CD4-positive, alpha-beta T cell treated with Interleukin-1 beta for 1 hour (primary cell): ENCODE measurements at places on chromosomes 2 and 18.

- no peak for DNase-seq
Measured at GRCh38 chr2:145036421-145037011, 516.6 kb upstream of the ZEB2 start.

GRCh38 chr2:17380003-17380402, 138.2 kb downstream of the RAD51AP2 start:
- no peak for DNase-seq

DNA sequence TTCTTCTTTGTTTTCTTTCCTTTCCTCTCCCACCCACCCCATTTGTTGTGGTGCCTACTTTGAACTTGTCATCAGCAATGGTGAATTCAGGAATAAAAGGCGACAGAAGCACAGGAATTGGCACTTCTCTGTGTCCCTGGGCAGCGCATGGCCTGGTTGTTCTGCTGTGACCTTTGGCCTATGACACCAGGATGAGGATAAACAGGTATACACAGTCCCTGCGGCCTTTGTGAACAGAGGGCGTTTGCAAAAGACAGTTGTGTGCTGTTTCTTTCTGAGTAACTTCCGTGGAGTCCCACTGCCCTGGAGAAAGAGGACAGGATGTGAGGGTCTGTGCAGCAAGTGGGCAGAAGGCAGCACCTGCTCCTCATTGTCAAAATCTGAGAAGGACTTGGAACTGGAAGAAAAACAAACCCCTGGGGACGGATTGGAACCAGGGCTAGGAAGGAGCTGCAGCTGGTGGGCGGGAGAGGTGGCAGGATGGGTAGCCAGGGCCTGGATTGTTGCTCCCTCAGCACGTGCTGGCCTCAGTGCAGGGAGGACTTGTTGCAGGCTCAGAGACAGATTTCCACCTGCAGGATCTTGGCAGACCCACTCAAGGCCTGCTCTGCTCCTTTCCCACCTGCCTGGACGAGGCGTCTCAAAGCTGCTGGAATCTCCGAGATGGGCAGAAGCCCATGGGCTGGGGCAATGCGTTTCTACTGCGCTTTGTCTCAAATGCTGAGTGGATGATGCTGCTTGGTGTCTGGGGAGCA, 159.5 kb downstream of the ACKR3 start:
- DNase-seq, result no peak

DNA sequence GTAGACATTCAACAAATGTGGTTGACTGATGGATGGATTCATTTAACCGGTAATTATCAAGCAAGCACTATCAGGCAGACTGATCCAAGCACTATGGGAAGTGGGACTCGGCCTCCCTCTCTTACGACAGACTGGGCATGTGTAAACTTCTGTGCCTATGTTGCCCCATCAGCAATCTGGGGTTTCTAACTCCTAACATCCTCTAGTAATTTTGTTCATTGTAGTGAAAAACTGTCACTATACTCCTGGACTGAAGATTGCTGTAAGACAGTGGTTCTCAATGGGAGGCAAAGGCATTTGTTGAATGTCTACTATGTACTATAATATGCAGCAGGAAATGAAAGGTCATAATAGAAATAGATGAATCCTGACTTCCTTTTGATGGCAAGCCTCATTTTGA, 51.2 kb upstream of the CREB1 start:
- no peak for DNase-seq

DNA sequence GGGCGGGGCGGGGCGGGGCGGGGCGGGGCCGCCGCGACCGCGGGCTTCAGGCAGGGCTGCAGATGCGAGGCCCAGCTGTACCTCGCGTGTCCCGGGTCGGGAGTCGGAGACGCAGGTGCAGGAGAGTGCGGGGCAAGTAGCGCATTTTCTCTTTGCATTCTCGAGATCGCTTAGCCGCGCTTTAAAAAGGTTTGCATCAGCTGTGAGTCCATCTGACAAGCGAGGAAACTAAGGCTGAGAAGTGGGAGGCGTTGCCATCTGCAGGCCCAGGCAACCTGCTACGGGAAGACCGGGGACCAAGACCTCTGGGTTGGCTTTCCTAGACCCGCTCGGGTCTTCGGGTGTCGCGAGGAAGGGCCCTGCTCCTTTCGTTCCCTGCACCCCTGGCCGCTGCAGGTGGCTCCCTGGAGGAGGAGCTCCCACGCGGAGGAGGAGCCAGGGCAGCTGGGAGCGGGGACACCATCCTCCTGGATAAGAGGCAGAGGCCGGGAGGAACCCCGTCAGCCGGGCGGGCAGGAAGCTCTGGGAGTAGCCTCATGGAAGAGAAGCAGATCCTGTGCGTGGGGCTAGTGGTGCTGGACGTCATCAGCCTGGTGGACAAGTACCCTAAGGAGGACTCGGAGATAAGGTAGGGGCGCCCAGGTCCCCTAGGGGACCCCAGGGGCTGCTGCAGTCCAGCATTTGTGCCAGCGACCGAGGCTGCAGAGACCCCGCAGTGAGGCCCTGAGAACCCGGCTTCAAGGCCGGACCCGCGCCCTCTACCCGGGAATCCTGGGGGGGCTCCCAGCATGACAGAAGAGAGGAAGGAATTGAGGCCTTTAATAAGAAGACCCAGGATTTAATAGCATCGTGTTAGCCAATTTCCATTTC, at the start of gene KHK:
Gene KHK, plus strand, starts transcription at position 49 of the 870 bp plus-strand sequence. Its CDS starts 488 bp downstream, at position 537.
- no peak for DNase-seq

DNA sequence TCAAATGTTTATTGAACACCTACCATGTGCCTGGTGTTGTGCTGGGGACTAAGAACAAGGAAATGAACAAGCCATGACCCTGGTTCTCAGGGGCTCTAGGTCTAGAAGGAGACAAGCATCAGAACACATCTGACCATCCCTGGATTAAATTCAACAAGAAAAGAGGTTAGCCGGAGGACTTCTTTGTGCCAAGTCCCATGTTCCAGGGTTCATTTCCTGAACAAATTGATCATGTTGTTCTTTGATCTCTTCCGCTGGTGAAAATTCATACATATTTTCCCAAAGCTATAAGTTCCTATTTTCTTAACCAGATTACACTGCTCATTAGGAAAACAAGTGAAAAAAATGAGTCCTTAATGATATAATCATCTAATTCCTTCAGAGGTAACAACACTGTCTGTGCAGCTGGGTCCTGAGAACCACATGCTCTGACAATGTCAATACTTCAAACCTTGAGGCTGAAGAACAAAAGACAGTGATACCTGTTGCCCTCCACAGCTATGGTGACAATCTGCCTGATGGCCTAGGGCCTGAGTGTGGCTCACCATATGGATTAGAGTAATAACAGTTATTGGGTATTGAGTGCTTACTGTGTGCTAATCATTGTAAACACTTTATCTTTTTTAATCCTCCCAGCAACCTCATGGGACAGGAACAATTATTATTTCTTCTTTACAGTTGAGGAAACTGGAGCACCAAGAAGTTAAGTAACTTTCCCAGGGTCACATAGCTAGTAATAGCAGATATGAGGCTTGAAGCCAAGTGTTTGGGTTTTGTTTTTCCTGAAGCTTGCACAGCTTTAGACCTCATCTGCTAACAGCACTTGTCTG, 24.6 kb upstream of the INO80C start:
- no peak for DNase-seq

- no peak for DNase-seq
Measured at GRCh38 chr2:25330273-25330672, 11.5 kb downstream of the DNMT3A start.

GRCh38 chr2:42127425-42128424, 41.4 kb upstream of the EML4 start:
- DNase-seq, result peak; percentile 42

GRCh38 chr2:218332920-218333645, 23.6 kb upstream of the CATIP start:
- DNase-seq, result no peak

- DNase-seq, result no peak
Measured at GRCh38 chr2:1972011-1972410, 227.7 kb upstream of the PXDN start.

DNA sequence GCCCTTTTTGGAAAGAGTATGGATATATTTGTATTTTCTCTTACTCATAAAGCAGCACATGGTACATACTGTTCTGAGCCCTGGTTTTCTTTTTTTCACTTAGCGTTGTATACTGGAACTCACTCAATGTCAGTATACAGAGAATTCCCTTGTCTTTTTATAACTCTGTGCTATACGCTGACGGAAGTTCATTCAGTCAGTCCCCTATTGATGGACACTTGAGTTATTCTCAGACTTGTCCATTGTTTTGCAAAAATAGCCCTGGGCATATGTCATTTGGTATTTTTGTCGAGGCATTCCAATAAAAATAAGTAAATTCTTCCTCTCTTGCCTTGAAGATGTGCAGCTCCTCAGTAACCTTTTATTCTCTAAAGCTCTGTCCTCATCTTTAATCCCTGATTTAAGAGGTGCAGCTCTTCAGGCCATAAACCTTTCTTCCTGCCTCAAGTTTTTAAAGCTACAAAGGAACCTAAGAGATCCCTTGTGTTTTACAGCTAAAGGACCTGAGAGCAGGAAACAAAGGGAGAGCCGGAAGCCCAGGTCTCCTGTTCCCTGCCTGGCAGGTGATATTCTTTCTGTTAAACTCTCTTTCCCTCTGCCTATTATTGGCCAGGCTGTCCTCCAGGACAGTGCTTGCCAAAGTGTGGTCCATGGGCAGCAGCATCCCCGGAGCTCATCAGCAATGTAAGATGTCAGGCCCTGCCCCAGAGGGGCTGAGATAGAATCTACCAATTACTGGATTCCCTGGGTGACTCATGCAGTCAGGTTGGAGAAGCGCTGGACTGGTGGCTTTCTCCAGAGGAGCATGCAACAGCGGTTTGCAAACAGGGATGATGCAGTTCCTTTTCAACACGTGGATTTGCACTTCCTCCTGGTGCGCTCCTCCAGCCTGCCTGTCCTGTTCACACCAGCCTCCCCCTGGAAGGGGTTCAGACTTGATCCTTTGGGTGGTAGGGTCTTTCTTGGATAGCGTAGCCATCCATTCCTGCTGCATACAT, 158.0 kb downstream of the NEDD4L start:
- DNase-seq, result no peak

DNA sequence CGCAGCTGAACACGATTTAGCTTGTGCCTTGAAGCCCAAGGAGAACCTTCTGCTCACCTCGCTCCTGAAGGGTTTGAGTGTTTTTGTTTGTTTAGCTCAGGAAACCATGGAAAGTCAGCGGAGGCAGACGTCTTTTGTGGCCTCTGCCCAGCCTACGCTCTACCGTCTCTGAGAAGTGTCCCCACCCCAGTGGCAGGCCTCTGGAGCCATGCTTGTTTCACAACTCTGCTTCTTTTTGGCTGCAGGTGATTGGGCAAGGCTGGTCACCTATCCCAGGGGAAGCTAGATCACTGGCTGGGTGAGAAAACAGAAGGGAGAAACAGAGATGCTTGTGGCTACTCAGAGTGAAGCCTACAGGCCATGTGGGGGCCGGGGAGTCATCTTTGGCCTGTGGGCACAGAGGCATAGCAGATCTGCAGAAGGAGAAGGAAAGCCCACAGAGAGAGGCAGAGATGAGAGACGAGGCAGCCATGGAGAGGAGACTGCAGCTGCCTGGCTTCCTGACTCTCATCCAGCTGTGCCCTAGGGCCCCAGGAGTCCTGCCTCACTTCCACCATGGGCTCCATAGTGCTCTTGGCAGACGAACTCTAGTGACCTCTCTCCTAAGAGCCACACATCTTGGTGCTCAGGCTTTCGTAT, 50.1 kb downstream of the CIB4 start:
- DNase-seq, result no peak

GRCh38 chr2:26566081-26566375, 75.1 kb downstream of the CIB4 start:
- DNase-seq, result no peak

- no peak for DNase-seq
Measured at GRCh38 chr2:174882416-174882815, 118.1 kb upstream of the CHRNA1 start.

DNA sequence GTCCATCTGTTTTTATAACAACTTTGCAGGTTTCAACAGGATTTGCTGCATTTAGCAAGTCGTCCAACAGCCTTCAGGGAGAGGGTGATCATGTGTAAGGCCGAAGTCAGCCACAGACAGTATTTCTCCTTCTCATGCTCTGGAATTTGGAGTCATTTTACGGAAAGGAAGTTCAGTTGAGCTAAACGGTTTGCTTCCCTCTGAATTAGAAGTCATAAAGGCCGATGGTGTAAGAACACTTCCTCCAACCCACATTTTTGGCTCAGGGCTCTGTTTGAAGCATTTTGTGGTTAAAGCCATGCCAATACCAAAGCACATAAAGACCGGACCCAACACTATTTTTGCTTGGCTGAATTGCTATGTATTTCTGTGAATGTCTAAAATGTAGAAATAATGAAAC, 129.5 kb downstream of the TMEM182 start:
- DNase-seq, result no peak

DNA sequence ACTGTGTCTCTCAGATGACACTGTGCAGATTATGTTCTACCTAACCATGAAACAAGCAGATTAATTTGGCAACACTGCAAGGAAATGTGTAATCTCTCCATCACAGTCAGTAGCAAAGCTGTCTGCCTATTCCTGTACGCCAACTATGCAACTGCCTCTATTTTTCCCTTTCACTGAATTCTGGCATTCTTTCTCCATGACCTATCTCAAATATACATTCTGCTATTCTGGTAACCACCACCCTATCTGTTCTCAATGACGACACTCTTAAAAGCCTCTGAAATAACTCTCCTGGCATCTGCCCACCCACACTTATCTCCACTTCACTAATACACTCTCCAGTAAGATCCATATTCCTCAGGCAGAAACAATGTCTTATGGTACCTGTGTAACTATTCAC, 78.7 kb downstream of the ABCA12 start:
- DNase-seq, result no peak

GRCh38 chr18:48229552-48229981, 179.6 kb downstream of the ZBTB7C start:
- DNase-seq, result no peak

GRCh38 chr2:128272601-128273468, 45.8 kb downstream of the HS6ST1 start:
- DNase-seq, result no peak

GRCh38 chr18:7233134-7233810, 2.4 kb downstream of the LRRC30 start:
- no peak for DNase-seq

- DNase-seq, result no peak
Measured at GRCh38 chr2:238108423-238109183, 8.5 kb downstream of the ESPNL start.

GRCh38 chr2:19336781-19337180, 21.6 kb downstream of the OSR1 start:
- DNase-seq, result no peak

- no peak for DNase-seq
Measured at GRCh38 chr2:178163911-178164310, 30.4 kb upstream of the OSBPL6 start.

DNA sequence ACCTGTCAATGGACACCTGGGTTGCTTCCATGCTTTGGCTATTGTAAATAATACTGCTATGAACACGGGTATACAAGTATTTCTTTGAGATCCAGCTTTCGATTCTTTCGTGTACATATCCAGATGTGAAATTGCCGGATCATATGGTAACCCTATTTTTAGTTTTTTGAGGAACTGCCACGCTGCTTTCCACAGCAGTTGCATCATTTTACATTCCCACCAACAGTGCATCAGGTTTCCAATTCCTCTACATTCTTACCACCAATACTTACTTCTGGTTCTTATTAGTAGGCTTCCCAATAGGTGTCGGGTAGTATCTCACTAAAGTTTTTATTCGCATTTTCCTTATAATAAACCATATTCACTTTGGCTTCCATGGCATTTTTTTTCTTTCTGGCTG, 69.6 kb downstream of the PID1 start:
- DNase-seq, result no peak
